Activated T-cell treated with anti-CD3 and anti-CD28 coated beads, Interleukin-2, amount 50 U/mL, for 1 hour (primary cell): ENCODE measurements at places on chromosomes 2 and 18.

- no peak for DNase-seq
These were observed 158.5 kb downstream of the MYO3B start for GRCh38 chr2:170336408-170336807.

- no peak for DNase-seq
These were observed 1.1 kb downstream of the LRATD1 start for GRCh38 chr2:14633461-14634181.

GRCh38 chr2:9124231-9124741 is 82.3 kb upstream of the ASAP2 start:
- no peak for DNase-seq

- DNase-seq, result no peak
These were observed 53.1 kb downstream of the ZNF521 start for GRCh38 chr18:25298853-25299274.

- no peak for DNase-seq
These were observed 51.7 kb upstream of the SMIM21 start for GRCh38 chr18:75478996-75479880.

DNA sequence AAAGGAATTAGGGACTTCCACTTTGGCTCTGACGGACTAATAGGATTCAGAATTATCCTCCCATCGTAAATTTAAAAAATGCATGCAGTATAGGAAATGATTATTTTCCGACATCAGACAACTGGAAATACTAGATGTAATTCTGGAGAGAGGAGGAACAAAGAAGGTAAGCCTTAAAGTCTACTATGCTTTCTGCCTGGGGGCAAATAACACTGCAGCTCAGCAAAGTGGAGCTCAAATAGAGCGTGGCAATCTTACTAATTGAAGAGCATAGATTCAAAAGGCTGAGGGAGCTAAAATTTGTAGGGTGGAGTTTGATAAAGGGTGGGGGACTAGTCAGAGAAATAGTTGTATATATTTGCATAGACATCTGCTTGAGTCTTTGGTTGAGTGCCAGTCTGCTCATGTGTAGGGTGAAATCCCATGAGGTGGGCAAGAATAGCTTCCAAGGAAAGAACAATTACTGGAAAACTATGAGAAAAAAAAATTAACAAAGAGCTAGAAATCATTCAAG is 23.8 kb downstream of the COPS8 start:
- DNase-seq, result no peak
